SK-MEL-5 (cell line): ENCODE measurements at places on chromosomes 13 and 19.

DNA sequence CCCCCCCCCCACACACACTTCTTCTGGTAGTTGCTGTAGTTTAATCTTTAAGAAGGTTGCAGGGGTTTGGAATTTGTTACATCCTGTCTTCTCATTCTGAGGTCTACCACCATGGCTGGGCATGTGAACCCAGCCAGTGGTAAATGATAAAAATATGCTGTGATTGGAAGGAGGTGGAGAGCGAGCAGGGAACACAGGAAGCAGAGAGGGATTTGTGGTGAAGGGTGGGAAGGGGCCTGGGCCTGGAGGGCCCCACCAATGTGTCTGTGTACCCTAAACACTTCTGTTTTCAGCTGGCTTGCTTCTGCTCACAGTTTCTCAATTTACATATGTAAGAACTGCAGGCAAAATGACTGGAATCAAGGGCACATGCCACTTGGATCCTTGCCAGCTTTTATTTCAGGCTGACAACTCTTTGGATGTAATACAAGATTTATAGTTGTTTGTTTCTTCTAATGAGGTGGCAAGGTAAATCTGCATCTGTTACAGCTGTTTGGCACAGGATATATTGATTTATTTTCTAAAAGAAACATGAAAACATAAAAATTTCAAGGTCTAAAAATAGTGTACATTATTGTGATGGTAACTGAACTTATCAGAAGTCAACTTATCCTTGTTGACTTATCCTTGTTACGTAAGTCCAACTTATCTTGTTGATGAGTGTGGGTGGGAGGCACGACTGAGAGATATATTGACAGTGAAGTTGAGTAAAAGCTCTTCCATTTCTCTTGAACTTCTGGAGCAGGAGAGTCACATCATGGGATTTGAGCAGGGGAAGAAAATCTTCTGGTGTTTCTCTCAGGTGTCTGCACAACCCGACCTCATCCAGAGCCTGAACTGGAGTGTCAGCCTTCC, 313.2 kb downstream of the SHISA2 start:
- no peak for DNase-seq

GRCh38 chr13:28551498-28551895, 56.6 kb upstream of the FLT1 start:
- no peak for DNase-seq

GRCh38 chr19:44303320-44303719, 1.5 kb downstream of the ZNF235 start:
- DNase-seq: no peak

DNA sequence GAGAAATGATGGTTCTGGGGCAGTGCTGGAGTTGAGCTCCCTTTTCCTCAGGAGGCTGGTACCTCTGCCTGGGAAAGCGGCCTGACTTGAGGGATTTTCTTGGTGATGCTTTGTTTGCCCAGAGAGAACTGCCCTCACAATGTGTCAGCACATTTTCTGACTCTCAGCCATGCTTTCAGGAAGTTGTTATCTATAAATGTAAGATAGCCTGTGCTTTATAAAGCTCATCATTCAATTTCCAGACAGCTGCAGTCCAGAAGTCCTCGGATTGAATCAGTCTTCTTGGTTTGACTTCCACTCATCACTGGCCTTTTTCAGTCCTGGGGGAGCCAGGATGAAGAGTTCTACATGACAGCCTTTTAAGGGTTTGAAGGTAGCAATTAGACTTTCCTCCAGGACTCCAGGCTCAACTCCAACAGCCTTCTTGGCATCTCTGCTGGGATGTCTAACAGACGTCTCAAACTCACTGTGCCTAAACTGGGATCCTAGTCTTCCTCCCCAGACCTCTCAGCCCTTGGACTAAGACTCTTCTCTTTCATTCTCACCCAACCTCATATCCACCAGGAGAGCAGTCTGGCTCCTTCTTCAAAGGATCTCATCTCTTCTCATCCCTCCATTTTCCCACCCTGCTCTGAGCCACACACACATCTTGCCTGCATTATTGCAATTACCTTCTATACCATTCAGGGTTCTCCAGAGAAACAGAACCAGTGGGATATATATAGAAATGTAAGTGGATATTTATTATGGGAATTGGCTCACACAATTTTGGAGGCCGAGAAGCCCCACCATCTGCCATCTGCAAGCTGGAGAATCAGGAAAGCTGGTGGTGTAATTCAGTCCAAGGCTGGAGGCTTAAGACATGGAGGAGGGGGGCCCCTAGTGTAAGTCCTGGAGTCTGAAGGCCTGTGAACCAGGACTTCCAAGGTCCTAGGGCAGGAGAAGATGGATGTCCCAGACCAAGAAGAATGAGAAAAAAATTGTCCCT, 13.1 kb downstream of the ERICH6B start:
- no peak for DNase-seq

- no peak for DNase-seq
These were observed 36.1 kb upstream of the EIF3G start for GRCh38 chr19:10155839-10156238.

- no peak for DNase-seq
These were observed 77.5 kb downstream of the RASA3 start for GRCh38 chr13:114054830-114055439.

GRCh38 chr13:105952233-105952972, 583.1 kb downstream of the EFNB2 start:
- no peak for DNase-seq

DNA sequence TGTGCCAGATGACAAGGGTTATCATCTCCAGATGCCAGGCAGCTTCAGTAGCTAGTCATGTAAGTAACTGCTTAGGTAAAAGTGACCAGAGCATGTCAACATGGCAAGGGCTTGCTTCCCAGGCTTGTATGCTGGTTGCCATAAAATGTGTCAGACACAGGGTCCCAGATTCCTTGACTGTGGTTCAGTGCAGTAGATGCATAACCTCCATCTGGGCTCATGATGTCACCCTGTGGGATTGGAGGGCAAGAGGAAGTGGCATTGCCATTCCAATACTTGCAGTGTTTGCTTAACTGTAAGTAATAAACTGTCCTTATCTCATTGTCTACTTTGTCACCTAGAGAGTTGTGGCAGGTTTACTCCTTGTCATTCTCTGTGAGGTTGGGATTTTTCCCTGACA, 226.8 kb downstream of the PCDH17 start:
- no peak for DNase-seq

DNA sequence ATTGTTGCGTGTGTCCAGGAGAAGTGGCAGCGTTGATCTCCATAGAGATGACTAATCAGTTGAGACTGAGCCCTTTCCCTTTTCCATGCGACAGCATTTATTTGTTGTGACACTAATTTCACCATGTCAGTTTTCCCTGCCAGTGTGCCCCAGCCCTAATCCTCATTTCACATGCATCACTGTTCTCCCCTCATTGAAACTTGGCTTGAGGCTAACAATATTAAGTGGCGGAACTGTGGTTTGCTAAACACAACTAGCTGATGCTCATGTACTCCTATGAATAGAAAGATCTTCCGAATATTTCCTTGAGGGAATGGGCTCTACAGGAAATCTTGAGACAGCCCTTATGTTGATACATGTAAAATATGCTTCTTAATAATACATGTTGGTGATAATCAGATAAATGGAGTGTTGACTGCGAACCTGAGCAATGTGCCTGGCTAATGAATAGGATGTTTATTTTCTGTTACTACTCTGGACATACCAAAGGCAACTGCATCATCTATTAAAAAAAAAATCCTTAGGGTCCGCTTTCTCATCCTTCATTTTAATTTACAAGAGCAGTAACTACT, 258.6 kb downstream of the ATP8A2 start:
- no peak for DNase-seq

GRCh38 chr13:113918981-113919701, 54.7 kb downstream of the C13orf46 start:
- no peak for DNase-seq

GRCh38 chr13:33426131-33426530, 140.6 kb upstream of the STARD13 start:
- no peak for DNase-seq

GRCh38 chr13:29428310-29429181, 166.9 kb downstream of the SLC7A1 start:
- DNase-seq: no peak

- DNase-seq: no peak
These were observed 13.6 kb upstream of the ICAM3 start for GRCh38 chr19:10352764-10353671.

GRCh38 chr13:51453959-51454703, 1.3 kb upstream of the INTS6 start:
- DNase-seq: peak; percentile 12

- DNase-seq: peak; percentile 73
These were observed at the start of gene PRKD2 for GRCh38 chr19:46717034-46717715. Gene PRKD2, minus strand, starts transcription at chr19:46717114. Its CDS starts 744 bp downstream, at chr19:46716370.

DNA sequence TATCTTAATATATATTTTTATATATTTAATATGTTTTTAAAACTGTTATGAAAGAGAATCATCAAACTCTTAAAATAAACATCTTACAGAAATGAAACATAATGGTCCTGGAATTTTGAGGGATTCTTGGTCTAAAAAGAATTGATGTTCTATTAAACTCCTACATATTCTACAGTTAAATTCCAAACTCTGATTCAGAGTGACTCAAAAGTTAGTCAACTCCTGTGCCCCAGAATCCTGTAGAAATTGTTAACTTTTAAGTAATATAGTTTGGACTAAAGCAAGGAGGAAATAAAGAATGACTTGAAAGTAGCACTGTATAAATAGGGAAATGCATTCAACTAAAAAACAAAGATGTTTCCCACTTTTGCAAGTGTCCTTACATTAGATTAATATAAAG, 47.7 kb downstream of the FNDC3A start:
- DNase-seq: no peak
